Spinal cord (tissue), 10 donors: ENCODE measurements at places on chromosomes 6 and 20. TPM values are rescaled to one million over a fixed set of nuclear protein-coding genes. Genes with fewer than 3 reads are reported as not detected.
A peak's percentile ranks its signal among the peaks of the same experiment; 100 is the strongest.

DNA sequence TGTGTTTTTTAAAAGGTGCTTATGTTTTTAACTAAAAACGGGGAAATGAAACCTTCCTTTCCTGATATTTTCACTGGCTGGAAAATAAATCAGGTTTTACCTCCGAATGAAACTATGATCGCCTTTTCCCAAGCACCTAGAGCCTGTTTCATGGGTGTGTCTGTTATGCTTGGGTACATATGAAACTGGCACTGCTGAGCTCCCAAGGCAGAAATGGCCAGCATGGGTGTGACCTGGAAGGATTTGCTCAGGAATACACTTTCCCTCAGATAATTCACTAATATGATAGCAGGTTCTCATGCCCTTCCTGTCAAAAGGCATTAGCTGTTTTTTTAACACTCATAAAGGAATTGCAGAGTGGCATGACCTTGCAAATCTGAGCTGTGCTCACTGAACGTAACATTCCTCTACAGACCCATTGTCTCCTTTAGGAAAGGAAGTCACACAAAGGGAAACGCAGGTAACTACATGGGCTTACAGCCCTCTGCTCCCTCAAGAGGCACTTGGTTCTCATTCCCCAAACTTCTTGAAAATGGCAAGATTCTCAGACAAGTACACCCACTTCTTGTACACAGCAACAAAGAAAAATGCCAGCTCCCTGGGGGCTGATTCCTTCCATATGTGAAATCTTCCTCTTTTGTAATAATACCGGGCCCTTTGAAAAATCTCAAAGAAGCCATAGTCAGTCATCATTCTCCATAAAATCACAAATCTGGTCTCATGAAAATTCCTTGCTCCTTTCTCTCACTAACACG, 72.7 kb downstream of the METTL24 start:
- H3K4me3 ChIP-seq, result no peak overlapping the region
- no peaks in the 10 kb centered on the region for H3K36me3 ChIP-seq
- no peaks in the 10 kb centered on the region for H3K4me1 ChIP-seq
- no peak for DNase-seq
- H3K27ac ChIP-seq, result no peak overlapping the region

DNA sequence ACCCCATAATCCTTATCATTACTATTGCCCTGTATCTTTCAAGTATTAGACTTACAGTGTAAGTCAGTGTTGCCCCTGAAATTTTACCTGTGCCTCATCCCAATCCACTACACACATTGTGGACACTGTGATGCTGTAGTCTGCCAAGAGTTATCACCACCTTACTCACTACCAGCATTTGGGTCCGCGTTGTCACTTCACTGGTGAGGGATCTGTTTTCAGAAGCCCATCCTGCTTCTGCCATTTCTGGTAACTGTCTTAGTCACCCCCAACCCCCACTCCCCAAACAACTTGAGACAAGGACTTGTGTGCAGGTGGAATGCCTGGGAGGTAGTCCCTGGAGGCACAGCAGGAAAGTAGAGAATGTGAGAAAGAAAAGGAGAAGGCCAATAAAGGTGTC, 6.0 kb upstream of the RAB44 start:
- H3K36me3 ChIP-seq, result peaks cover under 1% of the 10 kb centered on the region
- H3K4me3 ChIP-seq, result no peak overlapping the region
- DNase-seq, result no peak
- H3K27me3 ChIP-seq, result no peaks in the 10 kb centered on the region

Gene ZSCAN31
- total RNA-seq, result 17.4 TPM

DNA sequence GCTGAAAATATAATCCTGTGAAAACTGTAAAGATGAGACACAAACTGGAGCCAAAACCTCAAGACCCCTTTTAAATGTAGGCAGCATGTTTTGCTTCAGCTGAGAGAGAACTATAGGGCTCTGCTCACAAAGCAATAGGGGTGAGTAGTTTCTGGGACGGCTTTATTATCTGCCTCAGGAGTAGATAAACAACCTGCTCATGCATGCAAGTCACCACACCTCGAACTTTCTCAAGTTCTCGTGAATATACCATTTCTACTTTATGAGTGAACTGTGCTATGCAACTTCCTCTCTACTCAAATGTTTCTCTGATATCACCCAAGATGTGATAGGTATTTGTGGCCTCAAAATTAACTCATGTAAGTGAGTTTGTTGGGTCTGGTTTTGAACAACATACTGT, 7.5 kb upstream of the OOEP start:
- no peak overlapping the region for H3K27ac ChIP-seq
- no peaks in the 10 kb centered on the region for H3K27me3 ChIP-seq
- H3K36me3 ChIP-seq, result no peaks in the 10 kb centered on the region
- no peaks in the 10 kb centered on the region for H3K4me1 ChIP-seq
- no peak for DNase-seq

Gene TAAR8
- not detected for total RNA-seq

GRCh38 chr6:2132916-2133315, 112.5 kb downstream of the GMDS start:
- H3K4me1 ChIP-seq, result no peaks in the 10 kb centered on the region
- DNase-seq, result no peak
- no peaks in the 10 kb centered on the region for H3K27me3 ChIP-seq
- H3K36me3 ChIP-seq, result no peaks in the 10 kb centered on the region
- H3K4me3 ChIP-seq, result no peak overlapping the region

- no peaks in the 10 kb centered on the region for H3K27me3 ChIP-seq
- no peaks in the 10 kb centered on the region for H3K36me3 ChIP-seq
- no peak for DNase-seq
- H3K4me1 ChIP-seq, result no peaks in the 10 kb centered on the region
Measured at GRCh38 chr20:8635048-8635572, 433.8 kb upstream of the PLCB4 start.

Gene CHRNA4
- 13.0 TPM for total RNA-seq

DNA sequence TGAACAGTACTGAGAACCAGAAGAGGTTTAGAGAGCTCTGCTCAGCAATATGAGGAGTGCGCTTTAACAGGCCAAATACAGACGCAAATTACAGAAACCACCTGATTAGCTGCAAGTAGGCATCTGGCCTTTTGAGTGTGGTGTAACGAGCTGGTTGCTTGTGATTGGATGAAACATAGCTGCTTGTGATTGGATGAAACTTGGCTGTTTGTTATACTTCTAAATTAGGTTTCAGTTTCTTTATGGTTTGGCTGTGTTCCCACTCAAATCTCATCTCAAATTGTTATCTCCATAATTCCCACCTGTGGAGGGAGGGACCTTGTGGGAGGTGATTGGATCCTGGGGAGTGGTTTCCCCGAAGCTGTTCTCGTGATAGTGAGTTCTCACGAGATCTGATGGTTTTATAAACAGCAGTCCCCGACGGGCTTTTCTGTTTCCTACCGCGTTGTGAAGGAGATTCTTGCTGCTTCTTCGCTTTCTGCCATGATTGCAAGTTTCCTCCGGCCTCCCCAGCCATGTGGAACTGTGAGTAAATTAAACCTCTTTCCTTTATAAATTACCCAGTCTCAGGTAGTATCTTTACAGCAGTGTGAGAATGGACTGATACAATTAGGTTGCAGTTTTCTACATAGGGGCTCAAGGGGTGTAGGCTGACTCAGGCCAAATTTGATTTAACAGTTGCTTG, 655.9 kb upstream of the MAN1A1 start:
- no peaks in the 10 kb centered on the region for H3K4me1 ChIP-seq
- no peak for DNase-seq
- H3K27me3 ChIP-seq, result no peaks in the 10 kb centered on the region
- no peak overlapping the region for H3K4me3 ChIP-seq
- no peaks in the 10 kb centered on the region for H3K36me3 ChIP-seq

- no peaks in the 10 kb centered on the region for H3K4me1 ChIP-seq
- H3K27me3 ChIP-seq, result no peaks in the 10 kb centered on the region
- no peak overlapping the region for H3K27ac ChIP-seq
- H3K36me3 ChIP-seq, result no peaks in the 10 kb centered on the region
Measured at GRCh38 chr6:5061152-5061551, 24.0 kb upstream of the PPP1R3G start.

DNA sequence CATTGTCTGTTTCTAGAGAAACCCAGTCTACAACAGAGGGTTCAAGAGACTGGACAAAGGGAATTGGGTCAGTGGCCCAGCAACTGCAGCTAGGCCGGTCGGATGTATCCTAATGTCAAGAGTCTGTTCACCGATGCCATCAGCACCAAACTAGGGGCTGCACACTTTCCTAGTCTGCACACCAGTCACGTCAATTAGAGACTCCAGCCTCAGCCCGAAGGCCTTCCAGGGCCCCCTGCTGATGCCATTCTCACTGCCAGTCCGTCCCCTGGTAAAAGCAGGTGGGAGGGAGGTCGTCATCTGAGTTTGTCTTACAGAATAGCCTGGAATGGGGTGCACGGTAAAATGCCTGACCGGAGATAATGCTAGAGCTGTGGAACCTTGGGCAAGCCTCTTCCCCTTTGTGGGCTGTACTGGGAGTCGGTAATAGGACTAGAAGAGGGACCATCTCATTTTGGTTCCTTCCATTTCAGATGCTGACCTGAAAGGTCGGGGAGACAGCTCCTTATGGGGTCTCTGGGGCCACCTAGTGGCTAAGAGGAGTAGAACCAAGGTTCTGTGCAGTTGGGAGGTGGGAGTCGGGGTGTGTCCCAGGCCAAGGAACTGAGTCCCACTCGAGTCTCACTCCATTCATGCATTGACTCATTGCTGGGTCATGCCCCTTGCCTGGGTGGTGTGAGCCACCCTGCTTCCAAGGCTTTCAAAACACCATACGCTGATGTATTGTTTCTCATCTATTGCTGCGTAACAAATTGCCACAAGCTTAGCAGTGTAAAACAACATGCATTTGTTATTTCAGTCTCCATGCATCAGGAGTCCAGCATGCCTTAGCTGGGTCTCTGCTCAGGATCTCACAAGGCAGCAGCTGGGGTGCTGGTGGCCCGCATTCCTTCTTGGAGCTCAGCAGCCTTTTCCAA, 5.1 kb downstream of the SOX12 start:
- no peaks in the 10 kb centered on the region for H3K27me3 ChIP-seq
- DNase-seq, result peak; percentile 90
- no peak overlapping the region for H3K4me3 ChIP-seq
- peaks cover 50% of the 10 kb centered on the region for H3K4me1 ChIP-seq
- peak overlapping the region; percentile 35 for H3K27ac ChIP-seq

DNA sequence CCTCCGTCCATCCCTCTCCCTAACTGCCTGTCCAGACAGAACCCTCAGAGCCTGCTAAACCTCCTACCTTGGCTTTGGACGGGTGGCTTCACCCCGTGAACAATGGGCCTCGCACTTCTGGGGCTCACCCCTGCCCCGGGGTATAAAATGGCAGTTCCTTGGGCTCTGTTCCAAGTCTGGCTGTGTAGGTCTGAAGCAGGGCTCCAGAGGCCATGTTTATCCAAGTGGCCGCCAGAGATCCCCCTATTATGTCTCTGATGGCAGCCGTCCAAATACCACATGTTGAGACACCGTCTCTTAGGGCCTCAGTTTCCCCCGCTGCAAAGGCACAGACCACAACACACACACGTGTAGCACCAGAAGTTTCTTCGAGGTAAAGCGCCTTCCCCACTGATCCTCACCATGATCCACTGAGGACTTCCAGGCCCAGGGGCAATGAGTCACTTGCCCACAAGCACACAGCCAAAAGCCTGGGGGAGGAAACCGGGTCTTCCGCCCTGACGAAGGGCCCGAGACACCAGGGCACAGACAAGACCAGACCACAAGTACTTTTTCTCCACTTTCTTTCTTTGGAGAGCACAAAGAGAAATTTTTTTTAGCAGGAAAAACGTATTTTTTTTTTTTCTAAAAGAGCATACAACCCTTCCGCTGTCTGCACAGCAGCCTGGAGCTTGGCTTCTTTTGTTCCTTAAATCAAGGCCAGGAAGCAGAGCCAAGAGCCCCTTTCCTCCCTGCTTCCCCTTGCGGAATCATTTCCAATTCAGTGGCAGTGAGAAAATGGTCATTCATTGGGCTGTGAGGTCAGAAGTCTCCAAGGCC, 11.8 kb downstream of the CPNE5 start:
- peak overlapping the region; percentile 90 for H3K27ac ChIP-seq
- no peak overlapping the region for H3K4me3 ChIP-seq
- DNase-seq, result peak; percentile 89
- H3K27me3 ChIP-seq, result no peaks in the 10 kb centered on the region

DNA sequence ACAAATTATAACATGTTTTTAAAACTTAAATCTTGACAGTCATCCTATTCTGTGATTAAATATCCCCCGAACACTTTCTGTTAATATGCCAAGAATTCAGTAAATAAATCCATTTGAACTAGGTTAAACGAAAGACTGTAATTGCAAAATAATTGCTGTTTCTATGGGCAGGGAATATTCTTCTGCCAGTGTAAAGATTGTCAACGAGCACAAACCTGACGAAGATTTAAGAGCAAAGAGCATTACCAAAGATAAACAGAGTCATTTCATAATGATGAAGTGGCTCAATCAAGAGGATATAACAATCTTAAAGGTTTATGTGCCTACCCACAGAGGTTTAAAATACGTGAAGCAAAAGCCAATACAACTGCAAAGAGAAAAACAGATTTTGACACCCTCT, 76.3 kb upstream of the ADGRG6 start:
- H3K36me3 ChIP-seq, result no peaks in the 10 kb centered on the region
- no peak overlapping the region for H3K27ac ChIP-seq

DNA sequence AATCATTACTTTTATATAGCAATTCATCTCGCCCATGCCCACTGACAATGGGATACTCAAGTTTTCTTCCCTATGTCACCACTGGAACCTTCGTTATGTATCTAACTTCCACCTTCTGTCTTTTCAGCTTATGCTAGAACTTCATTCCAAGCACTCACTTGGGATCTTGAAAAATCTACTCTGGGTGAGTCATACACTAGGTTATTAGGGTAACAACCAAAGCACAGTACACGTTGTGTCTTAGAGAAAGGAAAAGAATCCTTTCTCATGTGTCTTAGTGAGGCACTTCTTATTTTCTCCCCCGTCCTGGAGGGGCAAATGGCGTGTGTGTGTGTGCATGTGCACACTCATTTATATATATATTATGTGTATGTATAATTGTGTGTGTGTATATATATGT, 18.3 kb upstream of the FAM162B start:
- no peaks in the 10 kb centered on the region for H3K36me3 ChIP-seq
- no peaks in the 10 kb centered on the region for H3K27me3 ChIP-seq
- no peak overlapping the region for H3K4me3 ChIP-seq
- H3K4me1 ChIP-seq, result no peaks in the 10 kb centered on the region
- no peak for DNase-seq
- H3K27ac ChIP-seq, result no peak overlapping the region

Gene SOX18
- total RNA-seq, result 2.4 TPM

Gene SASH1
- total RNA-seq, result 58.5 TPM

DNA sequence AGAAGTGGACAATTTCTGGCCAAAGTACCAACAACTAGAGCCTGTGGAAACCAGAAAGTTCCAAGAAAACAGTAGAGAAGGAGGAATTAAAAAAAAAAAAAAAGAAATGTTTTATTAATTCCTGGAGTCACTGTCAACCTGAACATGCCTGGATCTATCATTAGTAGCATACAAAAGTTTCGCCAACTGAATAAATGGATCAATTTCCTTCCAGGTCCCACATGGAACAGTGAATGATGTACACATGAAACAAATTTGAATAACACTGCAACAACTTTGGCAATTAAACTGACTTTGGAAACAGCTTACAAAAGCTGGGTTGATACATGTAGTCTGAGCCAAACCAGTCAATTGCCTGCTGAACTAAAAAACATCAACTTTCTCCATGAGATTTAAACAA, 90.0 kb upstream of the HMGCLL1 start:
- H3K27ac ChIP-seq, result no peak overlapping the region
- no peak overlapping the region for H3K4me3 ChIP-seq
- H3K27me3 ChIP-seq, result no peaks in the 10 kb centered on the region
- H3K4me1 ChIP-seq, result no peaks in the 10 kb centered on the region
- no peak for DNase-seq

Gene PAK5
- total RNA-seq, result 10.5 TPM
